Camera-type eye (tissue), 1 donor: ENCODE measurements at places on chromosomes 6 and 20. TPM values are rescaled to one million over a fixed set of nuclear protein-coding genes. Genes with fewer than 3 reads are reported as not detected.

The PGK2 gene
- not detected for total RNA-seq

The CBFA2T2 gene
- 44.0 TPM for total RNA-seq

The HLA-DRB1 gene
- 6.3 TPM for total RNA-seq

The KHDC1L gene
- total RNA-seq: 1.0 TPM

The NRSN1 gene
- total RNA-seq: 12.5 TPM

The EEF1A2 gene
- 87.6 TPM for total RNA-seq

The GRIK2 gene
- total RNA-seq: 88.6 TPM

The RSPH9 gene
- total RNA-seq: 1.7 TPM
